ENCODE measurements at places on chromosomes 6 and 20. TPM values are rescaled to one million over a fixed set of nuclear protein-coding genes. Genes with fewer than 3 reads are reported as not detected.

CAPN11 gene
- not detected for total RNA-seq

KCNG1 gene
- total RNA-seq: 52.5 TPM

RIOK1 gene
- total RNA-seq: 13.2 TPM

WFDC10B gene
- not detected for total RNA-seq

FAM83C gene
- total RNA-seq: 0.09 TPM

GRM4 gene
- total RNA-seq: 0.08 TPM

TMEM14C gene
- 118 TPM for total RNA-seq

ERVFRD-1 gene
- not detected for total RNA-seq

ADGRF4 gene
- total RNA-seq: 16.5 TPM

PRKN gene
- not detected for total RNA-seq

HLA-G gene
- not detected for total RNA-seq

OVOL2 gene
- 0.35 TPM for total RNA-seq

IP6K3 gene
- 2.0 TPM for total RNA-seq

RGS17 gene
- total RNA-seq: 7.3 TPM

PDYN gene
- total RNA-seq: not detected

TMC2 gene
- total RNA-seq: not detected

ADA gene
- 56.3 TPM for total RNA-seq

GTF2H4 gene
- total RNA-seq: 20.5 TPM
